ENCODE measurements at places on chromosomes 16 and 17. TPM values are rescaled to one million over a fixed set of nuclear protein-coding genes. Genes with fewer than 3 reads are reported as not detected.

GRCh38 chr17:27226611-27227230 lies 67.2 kb upstream of the WSB1 start:
- H3K27me3 ChIP-seq, result peaks cover 8% of the 10 kb centered on the region
- no peak overlapping the region for H3K4me3 ChIP-seq
- DNase-seq, result peak; percentile 50
- H3K4me1 ChIP-seq, result peaks cover 22% of the 10 kb centered on the region

DNA sequence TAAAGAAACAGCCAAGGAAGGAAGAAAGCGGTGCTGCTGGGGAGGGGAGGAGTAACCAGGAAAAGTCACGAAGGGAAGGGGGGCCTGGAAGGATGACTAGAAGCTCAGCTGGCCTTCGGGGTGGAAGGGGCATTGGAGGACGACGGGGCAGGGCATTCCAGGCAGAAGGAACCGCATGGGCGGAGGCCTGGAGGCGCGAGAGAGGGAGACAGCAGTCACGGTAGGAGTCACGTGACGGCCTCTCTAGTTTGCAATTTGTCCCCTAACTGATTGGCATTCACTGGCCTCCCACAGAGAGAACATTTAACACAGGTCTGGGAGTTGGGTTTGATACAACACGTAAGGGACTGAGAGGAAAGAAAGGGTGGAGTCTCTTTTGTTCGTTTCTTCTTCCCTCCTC lies 63.9 kb downstream of the RTN4RL1 start:
- peaks cover 5% of the 10 kb centered on the region for H3K27me3 ChIP-seq
- DNase-seq, result no peak
- no peaks in the 10 kb centered on the region for H3K36me3 ChIP-seq
- H3K4me3 ChIP-seq, result no peak overlapping the region

DNA sequence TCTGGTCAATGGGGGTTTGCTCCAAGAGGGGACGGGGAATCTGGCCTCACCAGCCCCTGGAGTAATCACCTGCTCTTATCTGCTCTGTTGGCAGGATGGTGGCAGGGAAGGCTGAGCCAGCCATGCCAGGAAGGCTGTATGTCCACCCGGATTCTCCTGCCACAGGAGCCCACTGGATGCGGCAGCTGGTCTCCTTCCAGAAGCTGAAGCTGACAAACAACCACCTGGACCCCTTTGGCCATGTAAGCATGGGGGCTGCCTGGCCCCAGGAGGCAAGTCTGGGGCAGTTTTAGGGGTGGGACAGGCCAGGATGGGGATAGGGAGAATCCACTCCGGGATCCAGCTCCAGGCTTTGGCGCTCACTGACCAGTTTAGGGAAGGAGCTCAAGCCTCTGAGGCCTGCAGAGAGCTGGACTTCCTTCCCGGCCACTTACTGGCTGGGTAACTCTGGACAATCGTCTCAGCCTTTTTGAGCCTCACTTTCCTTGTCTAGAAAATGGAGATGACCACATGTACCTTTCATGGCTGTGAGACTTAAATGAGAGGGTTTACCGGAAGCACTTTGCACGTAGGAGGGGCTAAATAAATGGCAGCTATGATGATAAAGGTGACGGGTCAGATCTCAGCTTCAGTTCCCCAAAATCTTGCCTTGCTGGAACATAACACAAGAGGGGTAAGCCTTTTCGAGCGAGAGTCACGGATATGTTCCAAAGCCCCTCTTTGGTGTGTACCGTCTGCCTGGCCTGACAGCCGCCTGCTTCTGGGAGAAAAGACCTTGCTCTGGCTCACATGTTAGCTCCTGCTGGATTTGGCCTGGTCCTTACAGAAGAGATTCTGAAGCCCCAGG lies 15.4 kb downstream of the TBX4 start:
- H3K27me3 ChIP-seq, result peaks cover 8% of the 10 kb centered on the region
- peak; percentile 9 for DNase-seq
- no peak overlapping the region for H3K27ac ChIP-seq
- no peak overlapping the region for H3K4me3 ChIP-seq
- no peaks in the 10 kb centered on the region for H3K36me3 ChIP-seq
- peaks cover 19% of the 10 kb centered on the region for H3K4me1 ChIP-seq

DNA sequence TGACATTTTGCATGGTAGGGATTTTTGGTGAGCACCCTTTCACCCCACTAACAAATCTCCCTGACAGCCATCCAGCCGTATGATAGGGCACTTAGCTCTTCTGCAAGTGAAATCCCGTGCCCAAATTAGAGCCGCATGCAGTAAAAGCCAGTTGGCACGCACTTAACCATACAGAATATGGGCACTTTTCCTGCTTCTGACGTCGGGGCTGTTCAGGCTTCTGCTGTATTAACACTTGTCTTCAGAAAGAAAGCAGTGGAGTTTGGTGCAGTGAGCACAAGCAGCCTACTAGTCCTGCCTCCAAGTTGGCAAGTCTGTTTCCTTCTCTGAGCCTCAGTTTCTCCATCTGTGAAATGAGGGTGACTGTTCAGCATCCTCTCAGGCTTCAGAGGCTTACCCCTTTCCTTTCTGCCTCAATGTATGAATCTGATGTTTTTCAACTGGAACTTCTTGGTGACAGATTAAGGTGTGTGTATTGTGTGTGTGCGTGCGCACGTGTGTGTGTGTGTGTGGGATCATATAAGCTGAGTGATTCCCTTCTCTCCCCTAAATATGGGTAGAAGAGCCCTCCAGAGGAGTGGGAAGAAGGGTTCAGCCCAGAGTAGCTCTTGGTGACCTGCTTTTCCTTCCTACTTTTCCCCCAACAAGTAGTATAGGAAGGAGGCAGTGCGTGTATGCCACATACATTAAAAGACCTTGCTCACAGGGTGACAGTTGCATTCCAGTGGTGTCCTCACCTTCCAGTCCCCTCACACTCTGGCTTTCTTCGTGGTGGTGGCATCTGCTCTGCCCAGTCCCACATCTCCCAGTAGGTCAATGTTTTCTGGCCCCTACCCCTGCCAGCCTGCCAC lies 19.0 kb downstream of the IGF2BP1 start:
- H3K4me1 ChIP-seq, result peaks cover 52% of the 10 kb centered on the region
- H3K4me3 ChIP-seq, result peak overlapping the region; percentile 27
- no peak for DNase-seq
- no peaks in the 10 kb centered on the region for H3K36me3 ChIP-seq
- H3K27me3 ChIP-seq, result peaks cover 22% of the 10 kb centered on the region

GRCh38 chr17:36152639-36153120 lies 23.8 kb downstream of the TBC1D3B start:
- H3K4me1 ChIP-seq, result peaks cover 12% of the 10 kb centered on the region
- H3K4me3 ChIP-seq, result no peak overlapping the region
- no peaks in the 10 kb centered on the region for H3K36me3 ChIP-seq
- DNase-seq, result no peak
- H3K27me3 ChIP-seq, result peaks cover 3% of the 10 kb centered on the region
- H3K27ac ChIP-seq, result no peak overlapping the region

- H3K27me3 ChIP-seq, result no peaks in the 10 kb centered on the region
- H3K4me1 ChIP-seq, result peaks cover 13% of the 10 kb centered on the region
Observed at GRCh38 chr16:65222536-65222935, 100.7 kb upstream of the CDH11 start.

DNA sequence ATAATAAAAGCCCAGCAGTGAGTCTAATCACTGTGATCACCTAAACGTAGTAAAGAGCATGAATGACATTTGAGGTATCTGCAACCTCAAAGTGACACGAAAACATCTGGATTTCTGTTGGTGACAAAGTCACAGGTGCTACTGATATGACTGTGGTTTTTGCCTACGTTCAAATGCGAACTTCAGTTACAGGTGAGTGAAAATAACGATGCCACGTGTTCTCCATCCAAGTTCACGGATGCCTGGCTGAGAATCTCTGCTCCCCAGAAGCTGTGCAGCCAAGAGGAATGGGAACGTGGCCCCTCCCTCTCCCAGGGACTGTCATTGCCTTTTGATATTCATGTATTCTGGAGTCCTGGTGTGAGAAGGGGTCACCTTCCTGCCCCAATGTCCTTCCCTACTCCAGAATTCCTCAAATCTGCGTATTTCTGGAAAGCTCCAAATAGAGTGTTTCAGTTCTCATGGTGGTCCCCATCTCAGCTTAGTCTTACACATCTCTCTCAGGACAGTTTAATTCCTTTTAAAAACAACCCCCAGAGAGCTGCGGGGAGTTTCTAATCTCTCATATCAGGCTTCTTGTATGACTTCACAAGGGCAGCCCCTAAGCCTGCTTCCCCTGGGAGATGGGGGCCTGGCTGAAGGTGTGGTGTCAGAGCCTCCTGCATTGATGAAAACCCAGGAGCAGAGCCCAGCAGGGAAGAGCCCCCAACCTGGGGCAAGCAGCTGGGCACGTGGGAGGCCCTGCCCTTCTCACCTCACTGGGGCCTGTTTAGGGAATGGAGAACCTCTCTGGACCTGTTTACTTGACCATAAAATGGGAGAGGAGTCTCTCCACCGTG lies 25.8 kb downstream of the PIK3R5 start:
- no peaks in the 10 kb centered on the region for H3K27me3 ChIP-seq
- DNase-seq, result no peak
- H3K27ac ChIP-seq, result no peak overlapping the region
- no peaks in the 10 kb centered on the region for H3K4me1 ChIP-seq
- no peak overlapping the region for H3K4me3 ChIP-seq

STH gene
- not detected for total RNA-seq

TERB1 gene
- not detected for total RNA-seq

PIMREG gene
- total RNA-seq, result 16.4 TPM

DHRS7C gene
- total RNA-seq, result not detected

Data from HFFc6 (cell line).